Stomach (tissue), 19 donors: ENCODE measurements at places on chromosomes 12 and 14. TPM values are rescaled to one million over a fixed set of nuclear protein-coding genes. Genes with fewer than 3 reads are reported as not detected.

LRFN5 gene
- not detected for total RNA-seq

CCDC198 gene
- total RNA-seq: not detected

APAF1 gene
- total RNA-seq: 27.2 TPM

ALX1 gene
- total RNA-seq: not detected

WSCD2 gene
- total RNA-seq: 0.43 TPM

TSPAN19 gene
- not detected for total RNA-seq

TGFB3 gene
- total RNA-seq: 2.0 TPM

GUCY2C gene
- total RNA-seq: 2.6 TPM

LUM gene
- total RNA-seq: 486 TPM

FOXN3 gene
- total RNA-seq: 126 TPM

DHRS2 gene
- total RNA-seq: not detected

PLA2G1B gene
- not detected for total RNA-seq

ATG2B gene
- total RNA-seq: 59.7 TPM

KIF26A gene
- total RNA-seq: 0.89 TPM

PNN gene
- 42.4 TPM for total RNA-seq

PROX2 gene
- total RNA-seq: not detected
